Activated B cell treated with CpG ODN at 0.5 μM for 24 hours (primary cell): ENCODE measurements at places on chromosomes 3 and 15. TPM values are rescaled to one million over a fixed set of nuclear protein-coding genes. Genes with fewer than 3 reads are reported as not detected.

- DNase-seq: no peak
- no peak overlapping the region for H3K4me3 ChIP-seq
- H3K27ac ChIP-seq: no peak overlapping the region
- no peaks in the 10 kb centered on the region for H3K4me1 ChIP-seq
- peaks cover 11% of the 10 kb centered on the region for H3K36me3 ChIP-seq
Measured at GRCh38 chr3:48275287-48276027, 34.6 kb downstream of the ZNF589 start.

- H3K27me3 ChIP-seq: peaks cover 10% of the 10 kb centered on the region
- H3K4me1 ChIP-seq: no peaks in the 10 kb centered on the region
- H3K27ac ChIP-seq: no peak overlapping the region
Measured at GRCh38 chr3:57110214-57110613, 49.8 kb downstream of the SPATA12 start.

DNA sequence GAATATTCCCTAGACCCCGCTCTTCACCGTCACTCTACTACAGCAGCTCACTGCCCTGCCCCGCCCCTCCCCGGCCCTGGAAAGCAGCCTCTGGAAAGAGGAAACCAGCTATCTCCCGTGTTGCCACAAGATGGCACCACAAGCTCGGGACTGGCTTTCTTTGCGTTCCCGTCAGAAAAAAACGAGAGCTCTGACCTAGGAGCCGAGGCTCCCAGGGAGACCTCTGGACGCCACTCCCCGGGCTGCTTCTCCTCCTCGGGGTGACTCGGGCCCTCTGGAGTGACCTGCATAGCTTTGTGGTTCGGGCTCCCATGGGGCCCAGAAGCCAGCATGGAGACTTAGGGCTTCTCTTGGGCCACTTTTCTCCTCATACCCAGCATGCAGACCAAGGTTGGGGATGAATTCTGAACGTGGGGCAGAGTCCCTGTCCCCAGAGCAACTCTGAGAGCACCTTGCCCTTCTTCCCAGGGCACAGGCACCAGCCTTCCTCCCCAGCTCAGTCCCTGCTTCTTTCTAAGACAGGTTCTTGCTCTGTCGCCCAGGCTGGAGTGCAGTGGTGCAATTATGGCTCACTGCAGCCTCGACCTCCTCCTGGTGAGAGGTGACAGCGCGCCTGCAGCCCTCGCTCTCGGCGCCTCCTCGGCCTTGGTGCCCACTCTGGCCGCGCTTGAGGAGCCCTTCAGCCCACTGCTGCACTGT, 19.0 kb downstream of the STOML1 start:
- H3K27ac ChIP-seq: no peak overlapping the region
- H3K4me1 ChIP-seq: peaks cover 18% of the 10 kb centered on the region
- H3K36me3 ChIP-seq: no peaks in the 10 kb centered on the region
- peak; percentile 66 for DNase-seq
- H3K27me3 ChIP-seq: peaks cover 25% of the 10 kb centered on the region
- H3K4me3 ChIP-seq: no peak overlapping the region

- H3K4me3 ChIP-seq: no peak overlapping the region
- DNase-seq: no peak
Measured at GRCh38 chr3:94099311-94099710, 36.5 kb downstream of the NSUN3 start.

GRCh38 chr3:98057631-98058030, 22.5 kb upstream of the GABRR3 start:
- no peak for DNase-seq
- no peaks in the 10 kb centered on the region for H3K27me3 ChIP-seq
- no peak overlapping the region for H3K27ac ChIP-seq
- H3K4me3 ChIP-seq: no peak overlapping the region
- H3K4me1 ChIP-seq: no peaks in the 10 kb centered on the region

- no peaks in the 10 kb centered on the region for H3K36me3 ChIP-seq
- no peak for DNase-seq
- no peak overlapping the region for H3K27ac ChIP-seq
- H3K4me1 ChIP-seq: peaks cover 3% of the 10 kb centered on the region
- H3K4me3 ChIP-seq: no peak overlapping the region
Measured at GRCh38 chr3:125386811-125387210, 11.7 kb upstream of the ZNF148 start.

The LIPH gene
- total RNA-seq: not detected in 2 replicates

- H3K36me3 ChIP-seq: peaks cover 46% of the 10 kb centered on the region
- H3K4me1 ChIP-seq: no peaks in the 10 kb centered on the region
- no peak for DNase-seq
- H3K27ac ChIP-seq: no peak overlapping the region
- no peaks in the 10 kb centered on the region for H3K27me3 ChIP-seq
Measured at GRCh38 chr15:50943638-50944037, 35.2 kb downstream of the AP4E1 start.

- no peak overlapping the region for H3K27ac ChIP-seq
- DNase-seq: no peak
- no peaks in the 10 kb centered on the region for H3K4me1 ChIP-seq
- no peaks in the 10 kb centered on the region for H3K27me3 ChIP-seq
- H3K4me3 ChIP-seq: no peak overlapping the region
Measured at GRCh38 chr3:81931265-81932251, 170.1 kb upstream of the GBE1 start.

DNA sequence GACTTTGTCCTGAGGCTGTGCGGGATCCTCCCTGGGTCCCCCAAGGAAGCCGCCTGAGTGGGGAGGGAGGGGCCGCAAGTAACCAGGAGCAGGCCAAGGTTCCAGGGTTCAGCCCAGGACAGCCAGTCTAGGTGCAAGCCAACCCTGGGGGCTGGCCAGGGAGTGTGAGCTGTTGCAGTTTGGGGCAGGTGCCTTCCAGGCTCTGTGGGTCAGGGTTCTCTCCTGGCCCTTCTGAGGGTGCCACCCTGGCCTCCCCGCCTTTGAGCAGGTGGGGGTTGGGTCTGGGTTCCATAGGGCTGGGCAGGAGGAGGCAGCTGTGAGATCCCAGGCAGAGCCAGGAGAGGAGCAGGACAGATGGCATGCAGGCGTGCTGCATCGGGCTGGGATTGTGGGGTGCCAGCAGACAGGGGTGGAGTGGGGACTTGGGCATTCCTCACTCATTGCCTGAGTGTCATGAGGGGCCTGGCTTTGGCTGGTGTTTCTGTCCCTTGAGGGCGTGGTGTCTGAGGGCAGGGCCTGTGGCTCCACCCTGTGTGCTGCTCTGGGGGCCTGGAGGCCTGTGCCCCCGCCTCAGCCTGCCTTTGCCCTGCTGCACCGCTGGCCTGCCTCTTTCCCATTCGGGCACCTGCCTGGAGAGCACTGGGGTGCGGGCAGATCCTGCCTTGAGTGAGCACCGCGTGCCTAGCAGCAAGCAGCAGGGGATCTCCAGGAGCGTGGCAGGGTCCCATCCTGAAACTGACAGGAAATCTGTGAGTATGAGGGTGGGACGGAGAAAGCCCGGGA, 18.4 kb downstream of the KLF13 start:
- no peaks in the 10 kb centered on the region for H3K27me3 ChIP-seq
- H3K36me3 ChIP-seq: peaks cover 44% of the 10 kb centered on the region
- peak overlapping the region; percentile 91 for H3K27ac ChIP-seq
- H3K4me1 ChIP-seq: peaks cover 100% of the 10 kb centered on the region

The BLM gene
- 18.2 and 23.4 TPM in 2 replicates for total RNA-seq

The CCR4 gene
- total RNA-seq: 0.17 and 0.31 TPM in 2 replicates

DNA sequence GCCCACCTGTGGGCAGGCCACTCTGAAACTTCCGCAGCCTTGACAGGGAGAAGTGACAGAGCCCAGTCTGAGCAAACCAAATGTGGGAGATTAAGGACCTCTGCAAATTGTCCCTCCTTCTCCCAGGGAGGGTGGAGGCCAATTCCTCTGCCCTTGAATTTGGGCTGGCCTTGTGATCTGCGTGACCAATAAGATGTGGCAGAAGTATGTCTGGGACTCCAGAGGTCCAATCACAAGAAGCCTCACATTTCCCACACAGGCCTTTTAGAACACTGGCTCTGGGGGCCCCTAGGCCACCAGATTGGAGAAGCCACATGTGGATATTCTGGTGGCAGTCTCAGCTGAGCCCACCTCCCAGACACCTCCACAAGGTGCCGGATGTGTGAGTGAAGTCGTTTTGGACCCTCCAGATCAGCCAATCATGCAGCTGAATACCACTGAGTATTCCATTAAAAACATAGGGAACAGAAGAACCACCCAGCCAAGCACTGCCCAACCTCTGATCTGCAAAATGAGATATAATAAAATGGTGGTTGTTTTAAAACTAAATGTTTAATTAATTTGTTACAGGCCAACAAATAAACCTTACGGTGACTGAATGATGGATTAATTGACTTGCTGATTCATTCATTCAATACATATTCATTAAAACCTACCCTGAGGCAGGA, 150.3 kb downstream of the NUP210 start:
- no peaks in the 10 kb centered on the region for H3K36me3 ChIP-seq
- no peak for DNase-seq
- H3K27me3 ChIP-seq: peaks cover 19% of the 10 kb centered on the region
- H3K4me3 ChIP-seq: no peak overlapping the region

The LRTM1 gene
- not detected in 2 replicates for total RNA-seq

The ZNF660 gene
- 4.8 and 5.2 TPM in 2 replicates for total RNA-seq

The SEMA3F gene
- 0.34 TPM in 1 of 2 replicates, not detected in the other for total RNA-seq

- DNase-seq: no peak
- no peaks in the 10 kb centered on the region for H3K27me3 ChIP-seq
Measured at GRCh38 chr3:188446014-188446413, 292.1 kb downstream of the LPP start.

The PLAAT1 gene
- not detected in 2 replicates for total RNA-seq

The GXYLT2 gene
- total RNA-seq: not detected in 2 replicates

The EPHA6 gene
- total RNA-seq: not detected in 2 replicates

GRCh38 chr3:45056608-45057301, 30.7 kb downstream of the CLEC3B start:
- no peak overlapping the region for H3K27ac ChIP-seq
- H3K4me1 ChIP-seq: no peaks in the 10 kb centered on the region
- H3K36me3 ChIP-seq: no peaks in the 10 kb centered on the region
- H3K27me3 ChIP-seq: peaks cover 7% of the 10 kb centered on the region
- no peak overlapping the region for H3K4me3 ChIP-seq
- DNase-seq: no peak

The SLC41A3 gene
- 34.8 and 36.2 TPM in 2 replicates for total RNA-seq

DNA sequence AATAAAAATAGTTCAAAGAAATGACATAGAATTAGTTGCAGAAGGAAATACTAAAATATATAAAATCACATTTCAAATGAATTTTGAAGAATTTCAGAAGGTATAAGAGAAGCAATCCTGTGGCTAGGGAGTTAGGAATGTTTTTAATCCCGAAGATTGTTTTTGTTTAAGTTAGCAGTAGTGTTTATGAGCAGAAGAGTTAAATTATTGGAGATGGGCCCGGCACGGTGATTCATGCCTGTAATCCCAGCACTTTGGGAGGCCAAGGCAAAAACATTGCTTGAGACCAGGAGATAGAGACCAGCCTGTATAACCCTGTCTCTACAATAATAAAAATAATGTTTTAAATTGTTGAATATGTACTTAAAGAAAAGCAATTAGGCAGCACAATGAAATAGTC, 432.5 kb downstream of the MFSD1 start:
- no peak overlapping the region for H3K27ac ChIP-seq
- DNase-seq: no peak
- peaks cover 11% of the 10 kb centered on the region for H3K27me3 ChIP-seq
- H3K4me3 ChIP-seq: no peak overlapping the region

DNA sequence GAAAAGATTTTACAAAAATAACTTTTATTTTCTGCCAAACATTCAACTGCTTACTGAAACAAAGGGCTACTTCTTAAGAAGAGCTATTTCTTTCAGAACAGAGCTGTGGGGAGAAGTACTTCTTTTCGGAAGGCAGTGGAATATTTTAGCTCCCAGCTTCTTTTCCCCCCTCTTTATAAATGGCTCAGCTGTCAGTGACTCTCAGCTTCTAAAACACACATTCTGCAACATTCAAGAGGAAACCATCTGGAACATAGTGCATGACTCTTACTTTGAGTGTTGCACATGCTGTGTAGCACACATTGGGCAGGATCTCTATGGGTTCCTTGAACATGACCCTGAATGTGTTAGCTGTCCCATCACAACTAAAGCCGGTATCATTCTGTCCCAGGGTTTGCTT, 7.0 kb upstream of the C15orf40 start:
- no peak overlapping the region for H3K4me3 ChIP-seq
- peaks cover 6% of the 10 kb centered on the region for H3K4me1 ChIP-seq
- H3K27ac ChIP-seq: no peak overlapping the region

The BFSP2 gene
- total RNA-seq: 0.34 and 1.3 TPM in 2 replicates

GRCh38 chr3:184320104-184320445, 5.7 kb downstream of the EIF4G1 start:
- no peak overlapping the region for H3K4me3 ChIP-seq
- no peaks in the 10 kb centered on the region for H3K27me3 ChIP-seq
- DNase-seq: no peak
- H3K27ac ChIP-seq: no peak overlapping the region
- peaks cover 25% of the 10 kb centered on the region for H3K4me1 ChIP-seq

The CCR8 gene
- not detected in 2 replicates for total RNA-seq

- peaks cover 22% of the 10 kb centered on the region for H3K27me3 ChIP-seq
- H3K4me3 ChIP-seq: no peak overlapping the region
- no peaks in the 10 kb centered on the region for H3K4me1 ChIP-seq
- no peak for DNase-seq
Measured at GRCh38 chr15:57820119-57820518, 113.6 kb downstream of the POLR2M start.

DNA sequence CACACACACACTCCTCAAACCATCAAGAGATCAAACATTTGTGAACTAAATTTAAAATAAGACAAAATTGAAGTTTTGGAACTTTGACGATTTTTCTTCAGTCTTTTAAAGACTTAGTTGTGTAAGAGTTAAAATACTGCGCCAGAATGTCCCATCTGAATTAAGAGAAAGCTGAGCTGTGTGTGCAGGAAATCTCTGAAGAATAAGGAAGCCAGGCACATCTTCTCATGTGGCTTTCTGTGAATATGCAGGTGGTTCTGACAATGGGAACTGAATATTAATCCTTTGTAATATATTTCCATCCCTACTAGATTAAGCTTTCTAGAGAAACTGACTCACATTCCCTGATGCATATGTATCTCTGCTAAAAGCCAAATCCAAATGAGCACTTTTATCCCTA, 60.1 kb upstream of the ICE2 start:
- H3K36me3 ChIP-seq: peaks cover 1% of the 10 kb centered on the region
- no peaks in the 10 kb centered on the region for H3K4me1 ChIP-seq
- H3K27ac ChIP-seq: no peak overlapping the region

DNA sequence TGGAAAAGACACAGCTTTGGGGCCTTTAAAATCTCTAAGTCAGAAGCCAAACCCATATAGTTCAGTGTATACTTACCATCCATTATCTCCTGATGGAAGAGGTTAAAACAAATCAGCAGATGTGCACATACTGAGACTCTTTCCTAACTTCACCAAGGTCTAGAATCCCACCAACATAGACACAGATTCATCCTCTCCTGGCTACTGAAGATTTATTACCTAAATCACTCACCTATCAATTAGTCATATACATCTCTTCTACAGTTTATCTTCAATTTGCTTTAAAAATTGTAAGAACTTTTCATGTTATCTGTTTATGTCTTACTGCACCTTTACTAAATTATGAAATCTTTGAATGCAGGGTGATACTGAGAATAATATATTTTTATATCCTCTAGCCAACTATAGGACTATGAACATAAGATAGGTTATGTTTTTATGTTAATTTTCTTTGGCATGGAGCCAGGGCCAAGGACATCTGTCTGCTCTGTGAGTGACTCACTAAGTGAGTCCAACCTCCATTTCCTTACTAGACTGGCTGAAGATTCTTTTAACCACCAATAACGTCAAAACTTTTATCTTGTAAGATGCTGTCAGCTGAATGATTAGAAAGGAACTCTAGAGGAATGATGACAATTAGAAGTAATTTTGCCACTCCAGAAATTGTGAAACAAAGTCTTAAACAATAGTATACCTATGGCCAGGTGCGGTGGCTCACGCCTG, 397.6 kb downstream of the FOXP1 start:
- no peak overlapping the region for H3K4me3 ChIP-seq
- H3K27me3 ChIP-seq: no peaks in the 10 kb centered on the region

The TWF2 gene
- total RNA-seq: 74.1 and 76.7 TPM in 2 replicates

GRCh38 chr3:182913889-182914288, 66.4 kb downstream of the DCUN1D1 start:
- H3K27me3 ChIP-seq: no peaks in the 10 kb centered on the region
- peaks cover 4% of the 10 kb centered on the region for H3K4me1 ChIP-seq
- no peak overlapping the region for H3K27ac ChIP-seq
- H3K4me3 ChIP-seq: no peak overlapping the region
- peaks cover 58% of the 10 kb centered on the region for H3K36me3 ChIP-seq
